Stimulated activated CD4-positive, alpha-beta T cell treated with anti-CD3 and anti-CD28 coated beads, Interleukin-1b, Interleukin-23, amount 100 ng/mL, for 24 hours (primary cell): ENCODE measurements at places on chromosomes 2 and 18.

- no peak for DNase-seq
These were observed 47.0 kb downstream of the LRP2 start for GRCh38 chr2:169315357-169315756.

DNA sequence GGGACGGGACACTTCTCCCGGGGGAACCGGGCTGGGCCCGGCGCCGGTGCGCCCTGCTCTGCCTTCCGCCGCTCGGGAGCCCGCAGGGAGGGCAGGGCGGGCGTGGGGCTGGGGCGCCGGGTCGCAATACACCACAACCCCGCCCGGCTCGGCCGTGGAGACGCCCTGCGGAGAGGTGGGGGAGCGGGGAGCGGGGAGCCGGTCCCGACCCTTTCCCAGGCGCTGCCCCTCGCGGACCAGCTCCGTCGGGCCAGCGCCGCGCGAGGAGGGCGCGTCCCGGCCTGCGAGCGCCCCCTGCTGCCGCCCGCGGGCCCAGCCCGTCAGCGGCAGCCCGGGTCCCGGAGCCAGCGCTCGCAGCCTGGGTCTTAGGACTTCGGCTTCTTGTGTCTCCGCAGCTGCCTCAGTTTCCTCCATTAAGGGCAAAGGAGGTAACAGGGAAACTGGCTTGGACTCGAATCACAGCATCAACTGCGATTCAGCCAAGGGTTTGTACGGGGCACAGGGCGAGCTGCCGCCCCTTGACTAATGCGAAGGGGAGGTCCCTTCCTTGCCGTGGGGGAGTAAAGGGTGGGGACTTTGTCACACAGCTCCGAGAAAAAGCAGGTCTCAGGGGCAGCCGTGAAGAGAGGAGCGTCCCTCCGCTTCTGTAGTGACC, 635 bp upstream of the ADRA2B start:
- peak; percentile 41 for DNase-seq

GRCh38 chr18:78642296-78642951, 337.2 kb upstream of the SALL3 start:
- no peak for DNase-seq

- DNase-seq: no peak
These were observed 24.8 kb downstream of the MAP3K2 start for GRCh38 chr2:127362971-127363370.

- no peak for DNase-seq
These were observed 724 bp downstream of the NMS start for GRCh38 chr2:100470898-100471514.

DNA sequence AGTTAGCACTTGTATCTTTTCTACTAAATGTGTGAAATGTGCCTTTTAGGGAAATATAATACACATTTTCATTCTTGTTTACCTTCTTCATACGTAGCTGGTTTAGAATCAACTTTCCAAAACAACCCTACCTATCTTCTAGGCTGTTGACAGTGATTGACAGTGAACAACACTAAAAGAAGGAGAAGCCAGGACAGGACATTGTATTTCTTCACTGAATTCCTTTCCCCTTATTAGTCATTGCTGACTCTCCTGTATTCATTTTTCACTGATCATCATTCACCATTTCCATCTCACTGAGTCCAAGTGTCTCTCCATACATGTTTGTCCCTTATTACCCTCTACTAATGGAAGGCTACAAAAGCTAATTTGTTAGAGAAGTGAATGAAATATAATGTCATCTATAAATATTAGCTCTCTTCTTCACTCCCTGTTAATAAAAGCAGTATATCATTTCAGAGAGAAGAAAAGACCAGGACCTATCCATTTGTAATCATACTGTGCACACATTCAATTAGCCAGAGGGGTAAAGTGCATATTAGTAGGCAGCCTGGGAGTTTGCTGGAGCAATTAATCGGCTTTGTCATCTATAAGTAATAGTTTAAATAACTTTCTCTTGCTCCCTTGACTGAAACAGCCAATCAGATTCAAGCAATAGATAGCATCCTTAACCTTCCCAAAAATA, 192.5 kb upstream of the FOSL2 start:
- DNase-seq: no peak

DNA sequence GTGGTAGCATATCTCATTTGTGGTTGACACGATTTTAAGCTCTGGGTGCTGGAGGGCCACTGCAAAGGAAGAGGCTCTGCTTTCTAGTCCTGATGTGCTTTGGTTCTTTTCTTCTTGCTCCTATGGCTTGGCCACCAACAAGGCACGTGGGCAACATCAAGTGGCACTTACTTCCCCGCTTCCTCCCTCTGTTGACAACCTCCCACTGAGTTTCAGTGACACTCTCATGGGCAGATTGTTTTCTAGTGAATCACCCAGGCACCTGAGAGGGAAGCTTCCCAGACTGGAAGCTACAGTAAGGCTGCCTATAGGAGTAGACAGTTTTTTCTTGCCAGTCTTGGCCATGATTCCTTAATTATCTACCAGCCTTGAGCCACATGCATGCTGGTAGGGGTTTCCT, 89.0 kb downstream of the NBAS start:
- no peak for DNase-seq

DNA sequence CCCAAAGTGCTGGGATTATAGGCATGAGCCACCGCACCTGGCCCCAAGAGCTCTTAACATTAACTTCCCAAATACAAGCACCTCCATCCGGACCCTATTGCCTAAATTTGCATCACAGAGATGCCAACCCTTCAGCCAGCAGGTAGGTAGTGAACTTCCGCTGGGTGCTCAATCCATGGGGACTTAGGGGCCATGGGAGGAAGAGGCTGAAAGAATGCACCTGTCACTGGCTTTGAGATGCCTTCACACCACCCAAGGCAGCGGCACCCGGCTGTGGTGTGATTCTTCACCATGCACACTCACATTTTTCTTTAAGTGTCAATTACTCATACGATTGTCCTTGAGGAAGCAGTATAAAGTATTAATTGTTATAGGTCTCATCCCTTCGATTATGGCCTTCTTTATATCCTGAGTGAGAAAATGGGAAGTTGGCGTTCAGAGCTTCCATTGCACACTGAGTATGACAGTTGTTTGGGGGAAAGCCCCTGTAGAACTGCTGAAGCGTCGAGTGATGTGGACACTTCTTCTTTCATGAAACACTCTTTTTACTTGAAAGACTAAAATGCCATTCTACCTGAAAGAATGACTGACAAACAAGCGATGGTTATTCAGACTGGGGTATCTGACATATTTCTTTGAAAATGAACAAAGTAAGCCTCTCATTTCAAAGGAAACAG, 51.8 kb upstream of the BIN1 start:
- DNase-seq: no peak

GRCh38 chr2:216752855-216753505, 57.6 kb upstream of the IGFBP5 start:
- no peak for DNase-seq

DNA sequence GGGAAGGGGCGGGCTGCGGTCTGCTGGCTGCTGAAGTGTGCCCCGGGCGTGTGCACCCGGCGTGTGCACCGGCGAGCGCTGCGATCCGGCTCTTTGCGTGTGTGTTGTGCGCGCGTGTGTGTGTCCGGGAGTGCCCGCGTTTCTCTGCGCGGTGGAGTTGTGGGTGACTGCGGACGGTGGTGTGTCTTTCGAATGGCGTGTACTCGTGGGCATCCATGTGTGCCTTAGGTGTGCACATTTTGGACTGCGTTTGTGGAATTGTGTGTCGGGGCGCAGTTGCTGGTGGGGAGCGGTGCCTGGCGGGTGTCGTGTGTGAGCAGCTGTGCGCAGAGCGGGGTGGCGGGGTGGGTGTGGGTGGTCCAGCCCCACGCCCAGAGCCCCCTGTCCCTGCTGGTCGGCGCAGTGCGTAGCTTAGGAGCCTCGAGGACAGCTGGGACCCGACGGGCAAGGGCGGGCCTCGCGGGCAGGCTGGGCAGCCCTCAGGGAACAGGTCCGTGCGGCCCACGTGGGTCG, 533 bp downstream of the HPCAL1 start:
- no peak for DNase-seq

DNA sequence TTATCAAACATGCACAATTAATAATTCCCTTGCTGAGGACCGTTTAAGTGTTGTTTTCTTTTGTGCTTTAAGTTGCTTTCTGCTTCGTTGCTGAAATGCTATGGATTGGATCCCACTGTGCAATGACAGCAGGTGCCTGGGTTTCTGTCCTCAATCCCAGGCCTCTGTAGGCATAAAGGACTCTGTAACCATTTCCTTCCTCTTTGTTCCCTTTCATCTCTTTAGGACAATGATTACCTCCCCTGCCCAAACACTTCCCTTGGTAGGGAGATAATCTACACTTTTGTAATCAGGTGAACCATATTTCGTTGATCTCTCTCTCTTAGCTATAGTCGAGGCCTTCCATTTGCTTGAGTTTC, 58.6 kb upstream of the LYPD6B start:
- no peak for DNase-seq

- DNase-seq: no peak
These were observed 91.1 kb downstream of the UPP2 start for GRCh38 chr2:158192515-158193443.

GRCh38 chr2:25822190-25823117, 55.8 kb downstream of the ASXL2 start:
- DNase-seq: peak; percentile 41

DNA sequence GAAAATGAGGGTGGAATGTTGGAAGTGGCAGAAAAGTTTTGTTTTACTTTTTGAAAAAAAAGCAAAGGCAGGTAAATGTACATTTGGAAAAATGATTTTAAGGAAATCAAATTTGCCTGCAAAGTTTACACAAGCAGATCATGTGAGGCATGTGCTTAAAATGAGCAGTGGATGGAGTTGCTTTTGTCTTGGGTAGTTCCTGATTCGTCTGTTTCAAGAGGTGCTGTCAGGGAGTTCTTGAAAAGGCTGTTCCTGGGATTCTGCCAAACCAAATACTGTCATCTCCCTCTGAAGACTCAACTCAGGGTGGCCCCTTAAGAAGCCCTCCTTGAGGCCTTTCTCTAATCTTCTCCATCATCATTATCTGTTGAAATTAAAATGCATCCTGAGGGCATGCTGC, 59.0 kb downstream of the TACR1 start:
- DNase-seq: no peak
